Inflammatory macrophage treated with lipopolysaccharide for 1 hour (primary cell): ENCODE measurements at places on chromosomes 5 and 9.

- DNase-seq = no peak
Measured at GRCh38 chr9:9612270-9612669, 1000.5 kb downstream of the PTPRD start.

- DNase-seq = no peak
Measured at GRCh38 chr9:1434052-1434767, 384.1 kb downstream of the DMRT2 start.

GRCh38 chr5:943918-944620, 51.4 kb downstream of the TRIP13 start:
- DNase-seq = no peak

DNA sequence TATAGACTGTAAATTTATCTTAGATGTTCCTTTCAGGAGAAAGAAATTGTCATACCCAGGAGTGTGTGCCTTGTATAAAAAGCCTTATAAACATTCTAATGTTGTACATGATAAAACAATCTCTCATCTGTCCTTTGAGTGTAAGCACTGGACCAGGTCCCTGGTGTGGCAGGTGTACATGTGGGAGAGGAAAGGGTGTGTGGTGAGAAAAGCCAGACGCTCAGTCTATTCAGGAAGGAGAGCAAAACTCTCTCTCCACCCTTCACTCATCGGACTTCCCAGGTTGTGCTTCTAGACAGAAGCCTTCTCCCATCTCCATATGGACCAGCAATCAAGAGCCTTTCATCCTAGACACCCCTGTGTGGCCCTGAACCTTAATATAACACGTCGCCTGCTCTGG, 154.2 kb downstream of the ESM1 start:
- no peak for DNase-seq

DNA sequence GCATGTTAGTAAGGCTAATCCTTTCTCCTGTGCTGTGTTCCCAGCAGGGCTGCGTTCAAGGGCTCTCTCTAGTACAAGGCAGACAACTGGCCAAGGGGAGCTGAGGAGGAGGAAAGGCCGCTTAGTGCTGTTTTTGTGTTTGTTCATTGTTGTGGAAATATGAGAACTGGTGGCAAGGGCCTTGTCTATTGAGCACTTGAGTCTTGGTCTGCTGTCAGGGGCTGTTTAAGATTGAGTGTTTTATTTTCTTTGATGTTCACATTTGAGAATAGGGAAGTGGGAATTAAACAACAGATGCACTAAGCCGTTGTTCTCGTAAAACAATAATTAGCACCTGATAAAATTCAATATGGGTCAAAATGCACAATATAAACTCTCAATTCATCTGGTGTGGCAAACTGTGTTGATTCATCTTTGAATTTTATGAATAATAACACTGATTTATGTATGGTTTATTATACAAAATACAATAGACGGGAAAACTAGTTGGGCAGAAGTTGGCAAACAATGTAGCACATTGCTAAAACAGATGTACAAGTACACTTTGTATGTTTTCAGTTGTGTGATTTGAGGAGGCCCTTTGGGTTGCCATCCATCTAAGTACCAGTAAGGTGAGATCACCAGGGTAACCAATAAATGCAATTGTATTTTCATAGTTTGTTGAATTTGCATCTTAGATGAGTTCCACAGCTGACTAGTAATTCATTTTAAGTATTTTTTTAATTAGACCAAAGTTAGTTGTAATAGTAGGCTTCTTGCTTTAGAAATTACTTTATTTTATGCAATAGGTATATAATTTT, 97.6 kb upstream of the GRHPR start:
- no peak for DNase-seq

DNA sequence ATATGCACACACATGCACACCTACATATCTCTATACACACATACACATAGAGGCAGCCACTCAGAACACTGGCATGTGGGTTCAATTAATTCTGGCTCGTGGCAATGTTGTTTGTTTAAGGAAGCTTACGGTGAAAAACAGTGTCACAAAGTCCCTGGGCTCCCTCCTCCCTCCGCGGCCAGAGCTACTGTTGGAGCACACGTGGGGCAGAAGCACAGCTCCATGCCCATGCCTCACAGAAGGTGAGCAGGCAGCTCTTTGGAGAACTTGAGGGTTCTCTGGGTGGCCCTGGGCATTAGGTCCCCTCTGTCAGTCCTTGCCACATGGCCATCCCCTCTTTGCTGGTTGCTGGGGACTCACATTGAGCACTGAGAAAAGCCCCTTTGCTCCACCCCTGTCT, 107.5 kb downstream of the GADD45G start:
- no peak for DNase-seq

DNA sequence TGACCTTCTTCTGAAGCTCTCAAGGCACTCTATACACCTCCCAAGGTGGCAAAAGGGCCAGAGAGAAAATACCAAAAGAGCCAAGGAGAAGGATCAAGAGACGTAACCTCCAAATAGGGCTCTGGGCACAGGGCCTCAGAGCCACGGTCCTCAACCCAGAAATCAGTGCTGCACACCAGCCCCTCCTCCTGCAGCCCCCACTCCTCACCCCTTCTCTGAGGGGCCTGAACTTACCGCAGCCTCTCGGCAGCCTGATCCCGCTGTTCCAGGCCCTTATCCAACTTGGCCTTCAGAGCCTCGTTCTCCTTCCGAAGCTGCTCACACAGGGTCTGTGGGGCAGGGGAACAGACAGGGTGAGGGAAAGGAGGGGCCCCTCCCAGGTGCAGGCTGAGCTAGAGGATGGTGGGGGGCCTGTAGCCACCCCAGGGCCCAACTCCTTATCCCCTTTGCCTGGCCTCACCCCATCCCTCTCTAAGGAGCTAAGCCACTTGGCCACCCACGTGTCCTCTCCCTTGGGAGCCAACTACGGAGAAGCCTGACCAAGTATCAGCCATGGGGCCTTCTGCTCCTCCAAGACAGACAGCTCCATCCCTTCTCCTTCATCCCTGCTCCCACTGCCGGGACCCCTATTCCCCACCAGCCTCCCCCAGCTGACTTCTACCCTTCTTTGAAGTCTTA, 28.8 kb downstream of the TNIP1 start:
- no peak for DNase-seq

DNA sequence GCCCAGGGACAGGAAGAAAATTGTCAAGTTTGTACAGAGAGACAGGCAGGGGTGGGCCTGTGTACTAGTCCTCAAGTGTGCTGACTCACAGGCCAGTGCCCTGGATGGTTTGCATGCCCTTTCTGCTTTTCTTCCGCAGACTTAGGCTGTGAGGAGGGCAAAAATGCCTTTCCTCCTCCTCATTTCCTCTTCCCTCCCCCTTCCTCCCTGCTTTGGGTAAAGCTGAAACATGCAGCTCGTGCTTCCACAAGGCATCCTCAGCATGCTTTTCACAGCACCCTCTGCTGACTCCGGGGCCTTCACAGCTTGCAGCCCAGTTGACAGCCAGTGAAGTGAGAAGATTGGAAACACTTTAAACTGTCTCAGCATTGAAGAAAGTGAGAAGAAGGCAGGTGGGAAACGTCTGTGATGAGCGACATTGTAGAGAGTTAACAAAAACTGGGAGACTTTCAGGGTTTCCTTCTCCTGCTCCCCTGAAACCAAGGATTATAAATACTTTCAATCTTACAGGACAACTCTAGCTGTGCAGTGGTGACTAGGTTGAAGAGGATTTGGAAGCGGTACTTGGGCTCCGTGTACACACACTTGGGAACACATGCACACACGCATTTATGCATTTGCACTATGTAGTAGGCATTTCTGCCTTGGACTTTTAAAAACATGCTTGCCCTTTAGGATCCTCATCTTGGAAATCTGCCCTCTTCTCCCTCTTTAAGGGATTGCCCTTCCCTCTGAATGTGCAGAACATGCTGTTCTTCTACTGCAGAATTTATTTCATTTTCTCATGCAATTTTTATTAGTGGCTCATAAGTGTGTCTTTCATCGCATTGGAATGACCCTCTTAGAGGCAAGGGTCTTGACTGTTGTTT, 138.8 kb downstream of the GRIA1 start:
- DNase-seq = no peak

DNA sequence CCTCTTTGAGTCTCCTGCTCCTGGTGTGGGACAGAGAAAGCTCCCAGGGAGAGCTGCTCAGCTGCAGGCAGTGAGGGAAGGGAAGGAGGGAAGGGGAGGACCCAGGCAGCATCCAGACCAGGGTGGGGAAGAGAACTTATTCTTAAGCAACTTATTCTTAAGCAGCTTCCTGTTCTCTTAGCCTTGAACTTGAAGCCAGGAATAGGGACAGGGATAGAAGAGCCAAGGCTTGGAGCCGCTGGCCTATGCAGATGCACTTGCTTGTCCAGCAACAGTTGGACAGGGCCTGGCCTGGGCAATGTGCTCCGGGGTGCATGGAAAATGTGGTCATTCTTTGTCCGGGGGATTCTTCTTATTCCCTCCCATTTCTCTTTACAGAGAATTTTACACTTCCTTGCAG, 31.4 kb upstream of the SPTLC1 start:
- DNase-seq = no peak

DNA sequence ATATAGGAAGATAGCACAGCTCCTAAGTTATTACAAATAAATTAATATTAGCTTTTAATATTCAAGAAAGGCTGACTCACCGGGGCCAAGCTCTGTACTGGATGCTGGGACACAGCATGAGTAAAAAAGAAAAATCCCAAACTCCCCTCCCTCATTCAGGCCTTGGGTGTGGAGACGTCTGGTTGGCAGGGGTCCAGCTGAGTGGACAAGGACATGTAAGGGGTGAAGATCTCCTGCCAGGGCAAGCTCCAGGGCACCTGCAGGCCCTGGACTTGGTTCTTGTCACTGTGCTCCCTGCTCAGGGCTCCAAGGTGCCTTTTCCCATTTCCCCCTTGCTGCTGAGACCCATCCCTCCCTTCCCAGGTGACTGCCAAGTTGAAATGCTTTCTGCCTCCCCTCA, 388.5 kb downstream of the ENC1 start:
- no peak for DNase-seq

GRCh38 chr9:98087420-98088354, 31.2 kb downstream of the NANS start:
- DNase-seq = no peak

- DNase-seq = no peak
Measured at GRCh38 chr9:92637886-92638620, 31.9 kb downstream of the IPPK start.

- DNase-seq = no peak
Measured at GRCh38 chr9:131590449-131590848, 45.1 kb downstream of the PRRT1B start.

DNA sequence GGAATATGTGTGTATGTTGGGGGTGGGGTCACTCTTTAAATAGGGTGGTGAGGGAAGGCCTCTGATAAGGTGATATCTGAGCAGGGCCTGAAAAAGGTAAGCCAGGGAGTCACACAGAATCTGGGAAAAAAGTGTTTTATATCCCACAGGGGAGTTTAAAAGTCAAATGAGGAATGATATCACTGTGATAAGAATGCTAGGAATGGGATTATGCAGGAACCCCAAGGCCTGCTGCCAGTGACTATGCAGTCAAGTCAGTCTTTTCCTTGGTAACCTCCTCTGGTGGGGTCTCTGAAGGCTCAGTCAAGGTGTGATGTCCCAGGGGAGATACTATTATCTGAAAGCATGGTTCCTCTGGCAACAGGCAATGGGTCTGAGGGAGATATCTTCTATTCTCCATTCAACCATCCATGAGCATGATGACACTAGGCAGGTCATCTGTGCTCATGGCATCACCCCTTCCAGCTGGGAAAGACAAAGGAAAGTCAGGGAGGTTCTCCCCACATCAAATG, 53.5 kb downstream of the GRIA1 start:
- no peak for DNase-seq

DNA sequence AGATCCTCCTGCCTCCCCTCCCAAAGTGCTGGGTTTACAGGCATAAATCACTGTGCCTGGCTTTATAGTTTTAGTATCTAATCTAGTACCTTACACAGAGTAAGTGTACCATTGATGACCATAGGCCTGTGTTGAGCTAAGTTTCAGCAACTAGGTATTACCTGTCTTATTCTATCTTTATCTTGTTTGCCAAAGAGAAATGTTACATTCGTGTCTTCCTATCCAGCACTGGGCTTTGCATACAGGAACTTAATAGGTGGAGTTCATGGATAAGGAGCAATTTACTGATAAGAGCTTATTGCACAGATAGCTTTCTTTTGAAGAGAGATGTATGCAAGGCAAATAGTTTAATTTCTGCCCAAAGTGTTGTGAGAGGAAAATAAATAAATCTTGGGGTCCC, 30.5 kb downstream of the TXNDC8 start:
- DNase-seq = no peak

DNA sequence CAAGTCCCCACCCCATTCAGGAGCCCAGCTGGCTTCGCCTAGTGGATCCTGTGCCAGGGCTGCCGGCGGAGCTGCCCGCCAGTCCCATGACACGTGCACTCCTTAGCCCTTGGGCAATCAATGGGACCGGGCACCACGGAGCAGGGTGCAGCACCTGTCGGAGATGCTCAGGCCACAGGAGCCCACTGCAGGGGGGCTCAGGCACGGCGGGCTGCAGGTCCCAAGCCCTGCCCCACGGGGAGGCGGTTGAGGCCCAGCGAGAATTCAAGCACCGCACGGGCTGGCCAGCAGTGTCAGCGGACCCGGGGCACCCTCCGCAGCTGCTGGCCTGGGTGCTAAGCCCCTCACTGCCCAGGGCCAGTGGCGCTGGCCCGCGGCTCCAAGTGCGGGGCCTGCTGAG, 969.7 kb upstream of the CDH10 start:
- DNase-seq = no peak

- DNase-seq = no peak
Measured at GRCh38 chr5:53084546-53085255, 24.9 kb downstream of the MOCS2 start.

DNA sequence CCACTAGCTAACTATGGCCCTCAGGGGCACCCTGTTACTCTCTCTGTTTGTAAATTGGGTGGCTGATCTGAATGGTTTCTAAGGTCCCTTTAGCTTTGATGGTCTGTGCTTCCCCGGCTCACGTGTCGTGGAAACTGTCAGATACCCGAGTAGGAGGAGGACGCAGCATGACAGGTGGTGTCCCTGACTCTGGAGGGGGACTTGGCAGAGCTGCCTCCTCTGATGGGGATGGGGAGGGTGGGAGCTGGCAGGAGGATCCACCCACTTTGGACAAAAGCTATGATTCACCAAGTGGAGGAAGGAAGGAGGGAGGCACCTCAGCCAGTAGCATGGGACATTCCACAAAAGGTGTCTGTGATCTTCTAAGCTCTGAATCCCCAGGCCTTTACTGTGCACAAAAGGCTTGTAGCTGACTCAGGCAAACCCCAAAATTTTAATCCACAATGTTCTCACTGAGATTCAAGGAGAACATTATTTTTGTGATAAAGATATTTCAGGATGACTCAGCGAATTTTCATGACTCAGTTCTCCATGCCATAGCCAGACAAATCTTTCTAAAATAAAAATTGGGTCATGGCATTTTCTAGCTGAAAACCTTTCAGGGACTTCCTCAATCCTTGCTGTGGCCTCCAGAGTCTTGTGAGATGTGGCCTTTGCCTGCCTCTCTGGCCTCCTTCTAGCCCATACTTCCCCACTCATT, 131.0 kb upstream of the BRINP1 start:
- no peak for DNase-seq

- DNase-seq = peak; percentile 82
Measured at GRCh38 chr9:132994410-132995120, 16.1 kb downstream of the GFI1B start.

DNA sequence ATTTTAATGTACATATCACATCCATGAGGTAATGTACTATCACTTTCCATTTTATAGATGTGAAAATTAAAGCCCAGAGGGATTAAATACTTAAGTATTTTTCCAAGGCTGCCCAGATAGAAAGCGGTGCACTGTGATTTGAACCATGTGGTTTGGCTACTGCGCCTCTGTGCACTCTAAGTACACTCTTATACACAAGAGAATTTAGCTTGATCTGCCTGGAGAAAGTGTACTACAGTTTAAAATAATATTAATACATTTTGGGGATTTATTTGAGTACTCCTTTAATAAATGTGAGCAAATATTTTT, 360.4 kb upstream of the ACTBL2 start:
- no peak for DNase-seq
